ENCODE measurements at places on chromosomes 12 and 14.

- DNase-seq = no peak
Observed at GRCh38 chr14:81991998-81992397, 458.3 kb upstream of the SEL1L start.

GRCh38 chr12:19970821-19971220 lies 397.5 kb upstream of the PDE3A start:
- no peak for DNase-seq

DNA sequence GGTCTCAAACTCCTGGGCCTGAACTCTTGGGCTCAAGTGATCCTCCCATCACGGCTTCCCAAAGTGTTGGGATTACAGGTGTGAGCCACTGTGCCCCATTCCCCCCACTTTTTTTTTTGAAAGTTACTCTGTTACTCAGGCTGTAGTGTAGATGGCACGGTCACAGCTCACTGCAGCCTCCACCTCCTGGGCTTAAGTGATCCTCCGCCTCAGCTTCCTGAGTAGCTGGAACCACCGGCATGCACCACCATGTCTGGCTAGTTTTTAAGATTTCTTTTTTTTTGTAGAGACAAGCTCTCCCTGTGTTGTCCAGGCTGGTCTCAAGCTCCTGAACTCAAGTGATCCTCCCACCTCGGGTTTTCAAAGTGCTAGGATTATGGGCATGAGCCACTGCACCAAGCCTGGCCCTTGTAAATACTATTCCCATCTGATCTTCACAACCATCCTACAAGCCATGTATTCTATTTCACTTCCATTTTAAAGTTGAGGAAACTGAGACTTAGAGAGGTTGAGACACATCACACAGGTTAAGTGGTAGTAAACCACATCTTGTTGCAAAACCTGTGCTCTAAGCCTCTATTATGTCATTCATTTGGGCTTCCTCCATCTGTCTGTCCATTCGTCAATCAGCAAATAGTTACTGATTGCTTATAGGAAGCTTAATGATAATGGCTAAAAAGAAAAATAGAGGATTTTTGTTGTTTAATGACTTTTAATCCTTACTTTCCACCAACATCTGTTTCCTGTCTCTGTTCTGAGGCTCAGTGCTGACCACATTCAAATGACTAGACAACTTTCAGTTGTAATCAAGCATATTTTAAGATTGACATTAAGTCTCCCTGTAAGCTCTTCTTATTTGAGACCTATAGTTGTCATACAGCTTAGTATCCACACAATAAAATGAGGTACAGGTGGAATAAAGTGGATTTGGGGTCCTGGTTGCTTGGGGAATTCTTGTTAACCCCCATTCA lies 9.2 kb downstream of the ASCL4 start:
- DNase-seq = no peak

- DNase-seq = no peak
Observed at GRCh38 chr12:62601765-62602164, 135.1 kb downstream of the MON2 start.

DNA sequence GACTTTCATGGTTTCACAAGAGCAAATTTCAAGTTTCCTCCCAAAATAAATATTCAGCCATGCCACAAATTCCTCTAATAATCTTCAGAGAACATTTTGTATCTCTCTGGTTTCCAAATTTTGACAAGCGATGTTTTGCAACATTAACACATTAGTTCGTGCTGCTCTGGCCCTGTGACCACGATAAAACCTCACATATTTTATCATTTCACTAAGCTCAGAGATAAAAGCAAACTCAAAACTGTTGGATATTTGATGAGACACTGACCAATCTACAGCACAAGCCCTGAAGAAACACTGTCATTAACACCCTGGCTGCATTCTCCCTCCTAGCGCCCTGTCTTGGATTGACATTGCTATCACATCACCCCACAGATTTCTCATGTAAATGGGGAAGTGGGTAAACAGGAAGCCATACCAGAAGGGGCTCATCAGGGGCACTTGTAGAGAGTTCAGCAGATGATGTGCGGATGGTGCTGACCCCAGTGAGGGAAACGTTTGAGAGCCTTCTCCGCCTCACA lies 264.3 kb downstream of the PRKD1 start:
- no peak for DNase-seq

DNA sequence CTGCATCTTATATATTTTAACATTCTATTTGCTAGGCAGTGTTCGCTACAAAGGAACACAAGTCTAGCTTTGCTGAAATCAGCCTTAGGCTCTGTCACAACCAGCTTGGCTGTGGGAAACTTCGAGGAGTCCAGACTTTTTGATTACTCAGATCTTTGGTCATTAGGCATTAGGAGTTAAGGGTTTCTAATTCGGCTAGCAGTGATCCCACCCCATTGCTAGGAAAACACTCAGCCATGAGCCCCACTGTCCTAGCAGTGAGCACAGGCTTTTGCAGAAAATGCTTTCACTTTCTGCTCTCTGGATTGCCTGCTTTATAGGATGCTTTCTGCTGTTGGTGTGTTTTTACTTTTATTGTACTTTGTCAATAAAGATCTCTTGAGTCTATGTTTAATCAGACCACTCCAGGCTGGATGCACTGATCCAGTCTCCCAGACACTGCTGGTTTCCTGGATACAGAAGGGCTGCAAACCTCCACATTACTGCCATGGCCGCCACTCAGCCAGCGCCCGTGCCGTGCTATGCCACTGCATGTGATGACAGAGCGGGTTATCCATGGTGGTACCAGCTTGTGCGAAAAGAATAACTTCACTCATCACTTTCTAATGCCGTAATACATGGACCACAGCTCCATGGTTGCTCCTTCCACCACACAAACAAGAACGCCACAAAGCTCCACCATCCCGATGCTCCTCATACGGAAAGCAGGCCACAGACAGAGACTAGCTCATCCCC lies 41.0 kb upstream of the PYGL start:
- no peak for DNase-seq

Measured in T-helper 2 cell (primary cell).